ENCODE measurements at places on chromosomes 1 and 21.

GRCh38 chr1:162117039-162117774, 47.7 kb downstream of the NOS1AP start:
- no peak for DNase-seq

DNA sequence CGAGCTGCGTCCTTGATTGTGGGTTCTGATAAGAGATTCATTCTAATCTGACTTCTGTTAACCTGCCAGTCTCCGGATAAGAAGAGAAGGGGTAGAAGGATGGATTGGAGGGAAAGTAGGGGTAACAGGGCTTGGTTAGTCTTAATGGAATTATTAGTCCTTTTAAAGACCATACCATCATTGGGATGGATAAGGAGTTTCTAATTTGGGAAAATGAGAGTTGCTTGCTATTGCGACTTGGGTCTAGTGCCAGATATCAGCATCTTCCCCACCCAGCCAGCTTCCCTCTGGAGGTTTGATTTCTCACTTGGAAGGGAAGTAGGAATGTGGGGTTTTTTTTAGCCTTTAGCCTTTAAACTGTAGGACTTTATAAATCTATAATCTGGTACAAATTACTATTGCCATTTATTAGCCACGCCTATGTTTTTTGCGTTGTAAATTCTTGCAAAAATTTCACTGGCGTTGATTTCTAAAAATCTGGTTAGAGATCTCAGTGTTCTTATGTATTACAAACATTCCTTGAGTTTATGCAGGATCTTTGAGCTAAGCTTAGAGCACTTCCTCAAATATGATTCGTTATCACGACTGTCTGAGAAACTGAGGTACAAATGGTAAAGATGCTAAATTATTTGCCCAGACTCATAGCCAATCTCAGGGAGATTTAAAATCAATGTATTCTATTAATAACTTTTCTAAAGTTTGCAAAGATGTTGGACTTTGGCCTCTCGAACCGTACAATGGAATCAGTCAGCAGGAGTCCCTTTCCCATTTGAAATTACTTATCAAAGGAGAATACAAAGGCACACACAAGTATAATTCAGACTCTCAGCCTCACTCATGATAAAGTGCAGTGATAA, 1.3 kb downstream of the FAM20B start:
- no peak for DNase-seq

DNA sequence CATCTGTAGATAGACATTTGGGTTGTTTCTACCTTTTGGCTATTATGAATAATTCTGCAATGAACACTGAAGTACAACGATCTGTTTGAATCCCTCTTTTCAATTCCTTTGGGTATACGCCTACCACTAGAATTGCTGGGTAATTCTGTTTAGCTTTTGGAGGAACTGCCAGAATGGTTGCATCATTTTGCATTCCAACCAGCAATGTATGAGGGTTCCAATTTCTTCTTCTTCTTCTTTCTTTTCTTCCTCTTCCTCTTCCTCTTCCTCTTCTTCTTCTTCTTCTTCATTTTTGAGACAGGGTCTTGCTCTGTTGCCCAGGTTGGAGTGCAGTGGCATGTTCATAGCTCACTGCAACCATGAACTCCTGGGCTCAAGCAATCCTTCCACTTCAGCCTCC, 13.8 kb upstream of the THEM5 start:
- DNase-seq, result no peak

GRCh38 chr1:155168456-155169210, 4.5 kb downstream of the KRTCAP2 start:
- no peak for DNase-seq

DNA sequence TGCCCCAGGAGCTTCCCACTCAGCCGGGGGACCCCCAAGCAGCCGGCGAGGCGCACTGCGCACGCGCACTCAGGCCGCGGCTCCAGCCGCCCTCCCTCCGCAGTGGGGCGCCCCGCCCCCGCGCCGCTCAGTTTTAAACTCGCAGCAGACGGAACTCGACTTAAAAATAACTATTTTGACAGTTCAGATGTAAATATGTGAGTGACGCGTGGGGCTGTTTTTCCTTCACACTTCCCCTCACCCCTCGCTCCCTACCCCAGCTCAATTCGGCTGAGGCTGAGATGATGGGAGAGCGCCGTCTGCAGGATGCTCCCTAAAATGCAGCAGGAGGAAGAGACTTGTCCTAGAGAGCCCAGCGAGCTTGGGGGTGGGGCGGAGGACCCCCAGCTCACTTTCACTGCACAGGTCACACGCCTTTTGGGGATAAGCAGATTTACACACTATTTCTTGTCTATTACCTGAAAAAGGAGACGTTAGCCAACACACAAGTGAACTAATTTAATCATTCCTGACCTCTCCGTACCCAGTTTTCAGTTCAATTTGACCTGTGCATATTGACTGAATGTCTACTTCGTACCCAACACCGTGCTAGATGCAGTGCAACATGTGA, 8.9 kb upstream of the LEMD1 start:
- DNase-seq, result peak; percentile 36

GRCh38 chr1:185886046-185886445, 151.9 kb downstream of the HMCN1 start:
- DNase-seq, result no peak

GRCh38 chr1:201396861-201397464, 2.2 kb downstream of the LAD1 start:
- DNase-seq, result peak; percentile 60

DNA sequence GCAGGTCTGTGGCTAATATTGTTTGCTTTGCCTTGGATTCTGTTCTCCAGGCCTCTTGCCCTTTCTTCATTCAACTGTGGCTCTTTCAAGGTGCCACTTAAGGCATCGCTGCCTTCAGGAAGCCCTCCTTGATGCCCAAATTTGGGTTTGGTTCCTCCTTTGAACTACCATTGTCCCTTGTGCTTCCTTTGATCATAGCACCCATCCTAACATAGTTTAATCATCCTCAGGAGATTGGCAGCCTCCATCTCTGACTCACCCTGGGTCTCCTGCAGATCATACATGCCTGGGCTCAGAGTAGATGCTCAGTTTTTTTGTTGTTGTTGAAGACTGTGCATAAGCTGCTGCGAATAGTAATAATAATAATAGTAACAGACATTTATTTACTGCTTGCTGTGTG, 54.4 kb upstream of the ACOT11 start:
- DNase-seq, result no peak

- no peak for DNase-seq
Measured at GRCh38 chr1:59261537-59261936, 35.4 kb upstream of the FGGY start.

All from DMS153 (cell line).